ENCODE measurements at places on chromosomes 2 and 18.

DNA sequence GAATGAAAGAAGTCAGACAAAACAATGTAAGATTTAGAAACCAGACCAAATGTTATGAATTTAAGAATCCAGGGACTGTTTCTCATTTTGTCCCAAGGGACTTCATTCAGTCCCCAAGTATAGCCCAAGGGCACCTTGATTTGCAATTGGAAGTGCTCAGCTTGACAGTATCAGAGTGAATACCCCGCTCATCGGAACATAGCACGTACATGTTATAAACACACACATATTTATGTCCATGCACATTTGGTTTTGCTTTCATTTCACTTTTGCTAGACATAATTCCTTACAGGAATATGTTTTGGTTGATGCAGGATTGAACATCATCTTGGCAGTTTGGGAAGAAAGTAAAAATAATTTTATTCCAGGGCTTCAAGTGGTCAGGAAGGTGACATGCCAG, 100.2 kb downstream of the PID1 start:
- DNase-seq = no peak

GRCh38 chr2:23009545-23010149, 375.3 kb upstream of the KLHL29 start:
- DNase-seq = no peak

GRCh38 chr2:2747797-2748301, 416.8 kb upstream of the MYT1L start:
- no peak for DNase-seq

DNA sequence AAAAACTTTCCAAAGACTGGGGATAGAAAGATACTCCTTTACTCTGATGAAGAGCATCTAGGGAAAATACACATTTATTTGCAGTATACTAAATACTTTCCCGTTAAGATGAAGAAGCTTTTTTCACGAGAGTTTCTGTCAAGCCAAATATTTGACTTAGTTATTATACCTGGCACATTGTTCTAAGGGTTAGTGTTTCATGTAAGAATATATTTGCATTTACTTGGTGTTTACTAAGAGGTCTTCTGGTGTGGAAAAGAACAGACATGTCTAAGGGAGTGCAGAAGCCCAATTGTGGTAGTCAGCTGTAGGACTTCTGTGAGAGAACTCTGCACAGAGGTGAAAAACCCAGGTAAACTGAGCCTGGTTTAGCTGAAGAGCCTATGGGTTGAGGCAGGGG, 457.6 kb upstream of the SOX11 start:
- no peak for DNase-seq

- DNase-seq = no peak
These were observed 95.6 kb downstream of the GALNT3 start for GRCh38 chr2:165698444-165698884.

DNA sequence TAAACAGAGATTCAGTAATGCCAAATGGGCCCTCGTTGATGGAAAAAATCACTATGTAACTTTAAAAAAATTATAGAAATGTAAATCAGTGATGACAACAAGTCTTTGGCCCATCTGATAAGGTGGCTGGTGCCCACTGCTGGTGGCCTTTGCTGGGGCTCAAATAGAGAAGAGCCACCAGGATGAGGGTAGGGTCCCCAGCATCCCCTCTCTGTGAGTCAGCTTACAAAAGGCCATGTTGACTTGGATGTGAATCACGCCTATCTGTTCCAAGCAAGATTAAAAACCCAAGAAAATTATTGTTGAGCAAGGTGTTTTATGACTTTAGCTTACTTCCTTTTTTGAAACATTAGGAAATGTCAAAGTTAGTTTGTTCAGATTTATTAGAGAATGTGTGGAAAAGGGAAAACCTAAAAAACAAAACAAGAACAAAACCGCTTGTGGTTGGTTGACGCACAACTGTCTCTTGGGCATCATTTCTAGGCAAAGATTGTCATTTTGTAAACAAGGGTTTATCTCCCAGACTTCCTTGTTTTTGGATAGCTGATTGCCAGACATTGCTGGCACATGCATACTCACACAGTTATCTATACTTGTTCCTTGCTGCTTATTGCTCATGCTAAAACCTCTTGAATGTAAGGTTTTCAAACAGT, 53.7 kb upstream of the ZNF396 start:
- no peak for DNase-seq
